ENCODE measurements at places on chromosomes 4 and X.

DNA sequence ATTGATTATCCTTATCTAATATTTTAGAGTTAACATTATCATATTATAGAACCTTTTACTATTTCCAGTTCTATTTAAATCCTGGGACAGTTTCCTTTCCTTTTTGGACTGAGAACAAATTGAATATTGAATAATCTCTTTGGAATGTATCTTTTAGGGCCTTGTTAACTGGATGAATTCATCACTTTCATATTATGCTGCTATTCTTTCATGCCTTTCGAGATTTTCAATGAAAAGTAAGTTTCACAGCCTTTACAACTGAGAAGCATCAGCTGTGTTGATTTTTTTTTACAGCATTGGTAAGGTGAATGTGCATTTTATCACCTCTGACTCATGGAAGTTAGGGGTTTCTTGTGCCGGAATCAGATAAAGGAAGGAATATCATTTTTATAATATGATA is 39.6 kb downstream of the PDLIM5 start:
- no peak for DNase-seq

- peak; percentile 65 for DNase-seq
Observed at GRCh38 chrX:131734621-131735020, 190.7 kb downstream of the OR13H1 start.

DNA sequence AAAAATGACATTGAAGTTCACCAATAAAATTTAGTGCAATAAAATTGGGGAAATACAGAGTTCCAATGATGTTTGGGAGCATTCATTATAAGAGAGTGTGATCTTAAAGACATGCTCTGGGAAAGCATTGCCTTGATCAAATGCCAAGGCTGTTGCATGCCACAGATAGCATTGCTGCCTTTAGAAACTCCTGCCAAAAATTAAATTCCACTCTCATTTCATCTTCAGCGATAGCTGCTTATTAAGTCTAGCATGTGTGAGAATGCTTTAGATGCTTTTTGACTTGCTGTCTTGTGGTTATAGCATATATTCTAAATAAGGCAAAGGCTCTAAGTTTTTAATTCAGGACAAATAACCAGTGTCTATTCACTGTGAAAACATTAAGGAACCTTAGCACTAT is 49.3 kb downstream of the NPNT start:
- no peak for DNase-seq

DNA sequence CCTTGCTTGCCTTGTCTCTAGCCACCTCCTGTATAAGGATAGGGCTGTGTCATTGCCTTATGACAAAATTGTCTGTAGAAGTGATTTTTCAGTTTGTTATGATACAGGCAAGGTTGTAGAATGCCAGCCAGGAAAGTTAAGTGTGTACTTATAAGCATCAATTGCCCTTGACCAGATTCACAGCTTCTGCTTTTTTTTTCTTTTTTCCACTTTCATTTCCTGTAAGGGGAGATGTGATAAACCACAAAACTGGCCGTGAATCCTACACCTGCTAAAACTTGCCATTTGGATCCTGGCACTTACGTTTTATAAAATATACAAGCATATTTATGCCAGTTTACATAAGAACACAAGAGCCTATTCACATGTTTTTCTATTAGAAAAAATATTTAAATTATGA is 35.0 kb upstream of the BMPR1B start:
- DNase-seq, result peak; percentile 72

DNA sequence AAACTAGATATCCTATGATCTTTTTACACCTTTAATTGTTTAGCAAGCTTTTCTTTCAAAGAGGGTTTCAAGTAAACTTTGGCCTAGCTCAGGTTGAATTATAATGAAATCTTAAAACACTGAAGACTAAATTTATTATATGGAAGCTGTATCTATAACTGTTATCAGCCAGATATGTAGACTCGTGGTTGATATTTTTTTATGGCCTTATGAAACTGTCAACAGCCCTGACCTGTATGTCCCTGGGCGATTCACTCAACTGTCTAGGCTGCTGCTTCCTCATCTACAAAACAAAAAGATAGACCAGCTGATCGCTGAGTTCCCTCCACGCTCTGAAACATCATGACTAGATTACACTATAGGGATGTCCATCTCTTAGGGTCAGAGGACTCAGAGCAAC is 21.2 kb upstream of the PDK3 start:
- no peak for DNase-seq

- no peak for DNase-seq
Observed at GRCh38 chr4:14812101-14812500, 190.2 kb upstream of the CPEB2 start.

All from hematopoietic multipotent progenitor cell (in vitro differentiated cells).